ENCODE measurements at places on chromosomes 13 and 19. TPM values are rescaled to one million over a fixed set of nuclear protein-coding genes. Genes with fewer than 3 reads are reported as not detected.

- no peak for DNase-seq
Observed at GRCh38 chr13:61156753-61157152, 258.9 kb downstream of the PCDH20 start.

DNA sequence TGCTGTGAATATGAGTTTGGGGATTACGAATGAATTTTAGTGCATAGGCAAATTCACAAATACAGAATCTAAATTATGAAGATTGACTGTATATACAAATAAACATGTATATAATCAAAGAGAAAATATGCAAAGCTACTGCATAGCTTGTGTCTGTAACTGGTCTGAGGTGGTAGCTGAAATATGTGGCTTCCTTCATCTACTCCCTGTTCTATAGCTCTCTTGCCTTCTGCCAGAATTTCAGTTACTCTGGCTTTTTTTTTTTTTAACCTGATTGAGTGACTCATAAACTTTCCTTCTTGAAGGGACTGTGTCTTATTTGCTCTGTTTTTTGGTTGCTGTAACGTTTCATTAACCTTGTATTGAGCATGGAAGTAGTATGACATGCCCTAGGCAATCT lies 26.6 kb downstream of the DNAJC3 start:
- no peak for DNase-seq

DNA sequence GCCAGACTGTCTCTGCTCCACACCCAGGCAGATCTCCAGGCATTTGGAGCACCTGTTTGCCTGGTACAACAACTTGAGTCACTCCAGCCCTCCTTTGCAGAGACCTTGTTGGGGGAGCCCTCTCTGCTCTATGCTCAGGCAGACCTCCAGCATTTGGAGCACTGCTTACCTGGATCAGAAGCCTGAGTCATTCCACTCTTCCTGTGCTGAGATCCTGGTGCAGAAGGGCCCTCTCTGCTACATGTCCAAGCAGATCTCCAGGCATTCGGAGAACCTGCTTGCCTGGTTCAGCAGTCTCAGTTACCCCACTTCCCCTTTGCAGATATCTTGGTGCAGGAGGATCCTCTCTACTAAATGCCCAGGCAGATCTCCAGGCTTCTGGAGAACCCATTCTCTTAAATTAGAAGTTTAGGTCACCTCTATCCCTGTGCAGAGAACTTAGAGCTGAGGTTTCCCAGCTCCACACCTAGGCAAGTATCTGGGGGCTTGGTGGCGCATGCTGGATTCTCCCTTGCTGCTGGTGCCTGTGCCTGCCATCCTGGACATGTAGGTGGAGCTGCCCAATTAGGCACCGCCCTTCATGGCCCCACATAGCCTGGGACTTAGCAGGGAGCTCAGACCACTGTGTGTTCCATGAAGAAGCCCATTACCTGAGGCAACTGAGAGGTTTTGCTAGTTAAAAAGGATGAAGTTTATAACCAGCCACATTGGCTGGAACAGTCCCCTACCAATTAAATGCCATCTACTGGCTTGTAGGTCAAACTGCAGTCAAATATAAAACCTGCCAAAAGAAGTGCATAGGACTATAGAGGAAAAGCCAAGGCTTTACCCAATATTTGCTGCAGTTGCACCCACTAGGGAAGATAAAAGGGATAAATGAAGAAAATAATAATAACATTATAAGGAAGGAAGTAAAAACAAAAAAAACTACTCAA lies 97.6 kb upstream of the SLITRK6 start:
- DNase-seq: no peak

Gene ZNF77
- total RNA-seq: 3.1 TPM

- DNase-seq: no peak
Observed at GRCh38 chr19:6087074-6087571, 23.2 kb downstream of the RFX2 start.

DNA sequence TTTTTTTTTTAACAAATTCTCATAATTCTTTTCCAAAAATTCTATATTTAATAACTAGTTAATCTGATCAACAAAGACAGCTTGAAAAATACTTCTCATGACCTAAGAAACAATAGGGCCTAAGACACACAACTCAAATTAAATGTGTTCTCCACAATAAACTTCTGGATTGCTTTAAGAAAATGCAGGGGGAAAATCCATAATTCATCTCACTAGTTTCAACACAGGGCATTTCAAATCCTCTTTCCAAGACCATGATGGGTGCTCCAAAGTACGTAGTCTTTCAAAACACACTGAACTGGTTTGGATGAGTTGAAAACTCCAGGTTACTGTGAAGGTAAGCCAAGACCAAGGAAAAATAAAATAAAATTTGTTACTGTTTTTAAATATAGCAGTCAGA lies 62.6 kb downstream of the DCLK1 start:
- no peak for DNase-seq

GRCh38 chr13:71454509-71454908 lies 412.5 kb downstream of the DACH1 start:
- no peak for DNase-seq

Data from esophagus squamous epithelium (tissue), 5 donors.